NCI-H774 (cell line): ENCODE measurements at places on chromosomes 11 and 22.

DNA sequence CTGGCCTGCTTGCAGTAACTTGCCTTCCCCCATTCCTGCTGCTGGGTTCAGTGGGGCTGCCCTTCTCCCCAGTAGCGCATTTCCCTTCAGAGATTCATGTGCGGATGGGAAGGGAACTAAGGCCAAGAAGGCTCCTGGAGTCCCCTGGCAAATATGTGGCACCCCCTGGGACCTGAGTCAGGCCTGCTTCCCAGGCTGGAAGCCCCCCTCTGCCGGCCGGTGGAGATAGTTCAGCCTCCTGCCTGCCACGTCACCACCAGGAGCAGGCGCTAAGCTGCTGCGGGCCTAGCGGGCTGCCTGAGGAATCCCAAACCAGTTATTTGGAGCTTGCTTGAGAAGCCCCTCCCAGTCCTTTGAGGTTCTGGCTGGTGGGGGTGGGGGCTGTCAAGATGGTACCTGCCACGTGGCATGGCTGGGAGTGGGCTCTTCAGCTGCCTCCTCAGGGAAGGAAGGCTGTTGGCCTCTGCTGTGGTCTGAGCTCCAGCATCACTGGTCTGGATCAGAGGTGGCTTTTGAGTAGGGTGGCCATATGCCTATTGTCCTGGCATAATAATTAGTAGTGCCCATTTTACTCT, 2.0 kb downstream of the SERPINH1 start:
- DNase-seq = no peak

- peak; percentile 50 for DNase-seq
These were observed 174.7 kb upstream of the CADM1 start for GRCh38 chr11:115678942-115679341.

DNA sequence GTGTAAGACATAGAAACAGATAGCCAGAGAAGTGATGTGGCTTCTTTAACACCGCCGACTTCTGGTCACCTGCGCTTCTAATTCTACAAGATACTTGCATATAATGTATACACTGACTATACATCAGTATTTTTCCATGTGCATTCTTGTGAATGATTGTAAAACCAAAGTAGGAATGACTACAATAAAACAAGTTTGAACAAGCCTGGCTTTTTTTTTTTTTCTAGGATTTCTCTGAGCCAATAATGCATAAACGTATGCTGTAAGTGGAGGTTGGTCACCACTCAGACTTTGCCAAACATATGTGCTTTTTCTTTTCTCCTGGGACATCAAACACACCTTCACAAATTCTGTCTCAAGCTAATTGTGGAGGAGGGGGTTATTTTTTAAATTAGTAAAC, 237.8 kb upstream of the KIRREL3 start:
- no peak for DNase-seq

DNA sequence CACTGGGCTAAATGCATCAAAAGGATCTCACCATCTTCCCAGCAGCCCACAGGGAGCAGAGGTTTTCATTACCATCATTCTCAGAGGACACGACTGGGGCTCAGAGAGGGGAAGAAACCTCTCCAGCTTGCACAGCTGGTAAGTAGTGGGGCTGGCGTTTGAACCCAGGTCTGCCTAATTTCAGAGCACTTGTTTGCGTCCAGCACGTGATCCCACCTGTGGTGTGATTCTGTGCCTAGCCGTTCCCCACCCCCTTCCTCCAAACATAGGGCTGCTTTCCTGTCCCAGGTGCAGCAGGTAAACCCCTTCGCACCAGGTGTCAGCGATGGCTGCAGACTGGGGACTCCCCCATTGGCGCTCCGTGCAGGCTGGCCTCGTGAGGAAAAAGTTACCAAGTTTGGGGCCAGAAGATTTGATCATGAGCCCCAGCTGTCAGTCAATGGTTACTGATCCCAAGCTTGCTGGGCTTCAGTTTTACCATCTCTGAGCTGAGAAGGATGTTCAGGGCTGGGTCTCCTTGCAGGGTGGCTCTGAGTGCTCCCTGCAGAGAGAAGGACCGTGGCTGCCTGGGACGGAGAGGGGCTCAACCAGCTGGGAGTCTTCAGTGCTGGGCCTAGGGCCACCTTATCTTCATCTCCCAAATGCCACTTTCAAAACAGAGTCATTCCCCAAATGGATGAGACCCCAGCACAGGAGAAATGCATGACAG, 445.6 kb downstream of the TBC1D22A start:
- no peak for DNase-seq

DNA sequence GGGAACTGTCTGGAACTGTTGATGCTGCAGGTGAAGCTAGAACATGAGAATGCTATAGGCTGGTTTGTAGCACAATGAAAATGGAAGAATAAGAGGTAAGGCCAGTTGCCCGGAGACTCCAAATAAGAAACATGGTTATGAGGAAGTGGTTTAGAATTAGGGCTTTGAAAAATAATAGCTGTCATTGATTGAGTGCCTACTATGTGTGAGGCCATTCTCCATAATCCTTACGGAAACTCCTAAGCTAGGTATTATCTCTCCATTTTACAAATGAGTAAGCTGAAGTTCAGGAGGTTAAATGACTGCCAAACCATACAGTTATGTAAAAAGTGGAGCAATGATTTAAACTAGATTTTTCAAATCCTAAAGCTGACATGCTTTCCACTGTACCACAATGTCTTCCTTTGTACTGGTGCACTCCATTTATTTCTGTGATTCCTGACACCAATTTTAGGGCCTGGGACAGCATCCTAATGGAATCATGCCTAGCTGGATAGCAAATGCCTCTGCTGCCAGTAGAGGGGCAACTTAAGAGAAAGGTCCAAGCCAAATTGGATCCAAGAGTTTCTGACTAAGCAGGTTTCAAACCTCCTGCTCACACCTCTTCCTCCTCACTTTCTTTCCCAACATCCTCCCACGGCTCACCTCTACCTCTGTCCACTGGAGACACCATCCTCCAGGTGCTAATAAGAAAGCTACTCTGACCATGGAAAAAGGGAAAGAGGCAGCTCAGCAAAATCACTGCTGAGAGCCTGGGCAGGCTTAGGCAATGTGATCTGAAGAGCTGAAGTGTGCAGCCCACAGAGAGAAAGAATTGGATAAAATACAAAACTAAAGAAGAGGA, 46.9 kb upstream of the PICALM start:
- no peak for DNase-seq

DNA sequence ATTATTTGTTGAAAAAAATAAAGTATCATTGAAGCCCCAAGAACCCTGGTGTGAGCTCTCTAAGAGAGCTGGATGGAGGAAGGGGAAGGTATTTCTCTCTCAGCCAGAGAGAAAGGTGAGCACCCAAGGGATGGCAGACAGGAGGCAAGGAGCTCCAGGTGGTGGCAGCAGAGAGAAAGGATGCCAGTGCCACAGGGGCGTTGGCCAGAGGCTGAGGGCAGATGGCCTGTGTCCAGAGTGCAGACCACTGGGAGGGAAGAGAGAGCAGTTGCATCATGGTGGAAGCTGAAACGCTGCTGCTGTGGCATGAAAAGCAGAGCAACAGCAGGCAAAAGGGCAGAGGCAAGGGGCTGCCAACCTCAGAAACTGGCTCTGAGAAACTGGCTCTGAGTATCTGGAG, 8.5 kb downstream of the SPON1 start:
- DNase-seq = peak; percentile 14
